ENCODE measurements at places on chromosomes 2 and 18.

- DNase-seq: no peak
Observed at GRCh38 chr2:192035731-192036442, 158.8 kb downstream of the TMEFF2 start.

GRCh38 chr18:13451213-13451540, 232.6 kb downstream of the LDLRAD4 start:
- DNase-seq: no peak

- no peak for DNase-seq
Observed at GRCh38 chr2:235229236-235229635, 264.6 kb upstream of the AGAP1 start.

- DNase-seq: no peak
Observed at GRCh38 chr2:176297737-176298136, 28.5 kb downstream of the MTX2 start.

DNA sequence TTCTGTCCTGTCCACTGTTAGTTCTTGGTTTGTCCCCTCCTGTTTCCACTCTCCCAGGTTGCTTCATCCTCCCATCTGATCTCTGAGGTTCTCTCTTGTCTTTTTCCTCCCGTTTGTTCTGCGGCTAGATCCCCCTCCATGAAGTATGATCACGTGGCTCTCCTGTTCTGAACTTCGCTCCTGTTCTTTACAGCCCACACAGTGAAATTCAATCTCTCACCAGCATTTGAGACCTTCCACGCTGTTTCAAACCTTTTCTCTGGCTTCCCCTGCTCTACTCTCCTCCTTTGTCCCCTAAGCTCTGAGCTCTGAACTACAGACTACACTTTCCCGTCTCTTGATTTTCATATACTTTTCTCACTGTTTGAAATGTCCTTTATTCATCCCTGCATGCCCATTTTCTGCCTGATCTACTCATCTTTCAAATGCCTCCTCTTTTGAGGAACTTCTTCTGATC, 83.5 kb downstream of the OSBPL6 start:
- DNase-seq: no peak

- no peak for DNase-seq
Observed at GRCh38 chr2:241003047-241003360, 4.6 kb downstream of the SNED1 start.

- DNase-seq: no peak
Observed at GRCh38 chr18:42156281-42156680, 201.2 kb downstream of the PIK3C3 start.

- no peak for DNase-seq
Observed at GRCh38 chr2:69965756-69966445, 4.5 kb upstream of the ASPRV1 start.

DNA sequence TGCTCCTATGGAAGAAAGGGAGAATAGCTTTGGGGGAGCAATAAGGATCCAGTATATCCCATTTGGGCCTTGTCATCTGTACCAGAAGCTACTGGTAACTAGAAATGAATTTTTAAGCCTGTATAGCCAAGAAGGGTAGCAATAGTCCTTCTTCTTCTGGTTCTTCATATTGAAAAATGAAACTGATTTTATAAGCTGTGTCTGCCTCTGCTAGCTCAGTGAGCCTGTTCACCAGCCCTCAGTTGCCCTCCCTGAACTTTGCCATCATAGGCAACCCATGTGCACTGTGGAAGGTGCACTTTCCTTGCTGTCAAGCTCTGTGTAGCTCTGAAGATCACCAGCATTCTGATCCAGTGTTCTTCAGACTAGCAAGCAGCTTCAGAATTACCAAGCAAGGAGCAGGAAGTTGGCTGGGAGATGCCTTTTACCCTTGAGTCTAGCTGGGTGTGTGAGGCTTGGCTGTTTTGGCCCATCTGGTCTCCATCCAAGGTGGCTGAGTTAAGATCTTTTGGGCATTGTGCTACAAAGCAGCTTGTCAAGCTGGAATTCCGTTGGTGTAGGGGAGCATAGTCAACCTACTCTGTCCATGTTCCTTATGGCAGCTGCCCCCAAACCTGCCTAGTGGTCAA, 55.8 kb upstream of the MGAT5 start:
- no peak for DNase-seq

GRCh38 chr2:8803658-8804379, 33.6 kb downstream of the KIDINS220 start:
- no peak for DNase-seq

GRCh38 chr2:172896661-172897081, 161.0 kb downstream of the RAPGEF4 start:
- no peak for DNase-seq

- DNase-seq: no peak
Observed at GRCh38 chr2:145197944-145198343, 678.0 kb upstream of the ZEB2 start.

DNA sequence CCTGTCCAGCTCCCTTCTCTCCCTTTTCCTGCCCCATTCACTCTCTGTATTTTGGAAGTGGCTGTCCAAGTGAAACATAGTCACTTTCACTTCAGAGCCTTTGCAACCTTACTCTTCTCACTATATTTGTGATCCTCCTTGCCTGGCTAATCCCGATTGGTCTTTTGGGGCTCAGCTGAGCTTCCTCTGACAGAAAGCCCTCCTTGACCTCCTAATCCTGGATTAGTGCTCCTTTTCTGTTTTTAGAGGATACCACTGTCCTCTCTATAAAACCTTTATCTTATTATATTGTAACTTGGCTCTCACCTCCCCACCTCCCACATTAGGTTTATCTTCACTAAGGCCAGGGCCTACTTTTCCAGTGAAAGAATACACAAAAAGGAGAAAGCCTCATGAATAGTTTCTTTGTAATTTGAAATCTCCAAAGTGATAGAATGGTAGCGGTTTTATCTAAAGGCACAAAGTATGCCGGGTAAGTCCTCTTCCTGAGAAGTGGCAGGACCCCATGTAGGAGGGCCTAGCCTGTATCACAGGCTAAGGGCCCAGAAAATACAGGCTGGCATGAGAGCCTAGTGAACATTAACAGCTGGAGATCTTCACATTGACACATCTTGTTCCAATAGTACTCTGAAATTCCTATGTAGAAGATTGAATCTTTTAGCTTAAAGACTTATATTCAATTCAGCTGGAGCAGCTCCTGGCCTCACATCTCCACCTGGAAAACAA, 83.1 kb upstream of the GAREM1 start:
- no peak for DNase-seq

DNA sequence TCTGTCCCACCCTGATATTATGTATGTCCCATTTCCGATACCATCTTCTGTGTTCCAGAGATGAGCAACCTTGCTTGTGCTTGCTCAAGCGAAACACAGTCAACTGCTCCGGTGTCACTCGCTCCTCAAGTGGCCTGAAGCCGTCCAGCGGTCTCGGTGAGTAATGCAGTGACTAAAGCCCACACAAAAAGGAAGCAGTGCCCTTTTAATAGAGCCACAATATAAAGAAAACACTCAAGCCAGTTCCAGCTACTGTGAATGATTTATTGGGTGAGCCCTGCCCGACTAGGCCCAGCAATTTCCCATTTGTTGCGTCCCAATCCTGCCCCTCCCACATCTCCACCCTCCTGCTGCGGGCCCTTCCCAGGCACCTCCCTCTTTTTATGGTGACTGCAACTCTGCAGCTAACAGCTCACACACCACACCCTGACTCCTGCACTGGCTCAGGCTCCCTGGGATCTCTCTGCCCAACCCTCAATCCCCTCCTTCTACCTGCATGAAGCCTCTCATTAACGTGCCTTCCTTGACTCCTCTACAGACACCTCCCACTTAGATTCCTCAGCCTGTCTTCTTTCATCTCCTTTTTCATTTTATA, 44.2 kb upstream of the DSC1 start:
- no peak for DNase-seq

GRCh38 chr2:102518170-102518569, 45.1 kb downstream of the SLC9A4 start:
- no peak for DNase-seq

DNA sequence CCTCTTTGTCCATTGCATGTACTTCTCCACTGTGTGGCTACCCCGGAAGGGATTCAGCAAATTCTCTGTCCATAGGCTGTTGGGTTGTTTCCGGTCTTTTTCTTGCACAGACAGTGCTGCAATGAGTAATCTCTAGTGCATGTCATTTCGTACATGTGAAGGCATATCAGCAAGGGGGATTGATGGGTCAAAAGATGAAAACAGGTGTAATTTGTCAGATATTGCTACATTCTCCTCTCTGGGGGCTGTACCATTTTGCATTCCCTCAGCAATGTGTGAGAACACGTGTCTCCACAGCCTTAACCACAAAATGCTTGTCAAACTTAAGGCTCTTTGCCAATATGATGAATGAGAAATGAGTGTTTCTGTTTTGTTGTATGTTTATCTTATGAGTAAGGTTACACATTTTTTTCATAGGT, 60.5 kb downstream of the KLHL29 start:
- no peak for DNase-seq

- DNase-seq: no peak
Observed at GRCh38 chr2:13093416-13093991, 376.8 kb downstream of the TRIB2 start.

- DNase-seq: no peak
Observed at GRCh38 chr2:29218071-29218470, 102.9 kb downstream of the CLIP4 start.

- no peak for DNase-seq
Observed at GRCh38 chr2:223416815-223417610, 185.1 kb downstream of the SCG2 start.

GRCh38 chr2:112181571-112182290, 43.5 kb downstream of the FBLN7 start:
- DNase-seq: no peak

GRCh38 chr18:69261406-69261805, 139.3 kb upstream of the DOK6 start:
- no peak for DNase-seq

DNA sequence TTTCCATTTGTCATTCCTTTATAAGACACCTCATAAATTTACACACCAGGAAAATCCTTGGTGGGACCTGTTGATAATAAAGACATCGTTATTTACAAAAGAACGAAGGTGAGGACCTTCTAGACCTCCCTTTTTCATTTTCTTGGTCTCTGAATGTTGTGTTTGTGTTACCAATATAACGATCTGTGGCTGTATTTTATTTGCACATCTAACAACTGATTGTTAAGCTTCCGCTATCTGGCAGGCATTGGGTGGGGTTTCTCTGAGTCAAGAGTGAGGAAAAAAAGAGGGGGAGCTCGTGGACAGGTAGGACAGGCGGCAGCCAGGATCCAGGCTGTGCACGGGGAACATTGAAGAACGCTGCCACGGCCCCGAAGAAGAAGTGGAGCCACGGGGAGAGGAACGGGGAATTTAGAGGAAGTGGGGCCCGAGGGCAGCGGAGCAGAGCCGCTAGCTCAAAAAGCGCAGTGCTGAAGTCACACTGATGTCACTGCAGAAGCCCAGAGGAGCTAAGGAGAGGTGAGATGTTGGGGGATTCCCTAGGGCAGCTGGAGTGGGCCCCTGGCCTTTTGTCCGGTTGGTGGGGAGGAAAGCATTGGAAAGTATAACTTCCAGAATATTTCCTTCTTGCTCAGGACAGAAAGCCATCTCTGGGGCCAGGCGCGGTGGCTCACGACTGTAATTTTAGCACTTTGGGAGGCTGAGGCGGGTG, 20.9 kb upstream of the DNMT3A start:
- no peak for DNase-seq

GRCh38 chr2:129400826-129401225, 578.6 kb upstream of the RAB6C start:
- DNase-seq: no peak

- no peak for DNase-seq
Observed at GRCh38 chr2:221085936-221086335, 486.2 kb downstream of the EPHA4 start.

DNA sequence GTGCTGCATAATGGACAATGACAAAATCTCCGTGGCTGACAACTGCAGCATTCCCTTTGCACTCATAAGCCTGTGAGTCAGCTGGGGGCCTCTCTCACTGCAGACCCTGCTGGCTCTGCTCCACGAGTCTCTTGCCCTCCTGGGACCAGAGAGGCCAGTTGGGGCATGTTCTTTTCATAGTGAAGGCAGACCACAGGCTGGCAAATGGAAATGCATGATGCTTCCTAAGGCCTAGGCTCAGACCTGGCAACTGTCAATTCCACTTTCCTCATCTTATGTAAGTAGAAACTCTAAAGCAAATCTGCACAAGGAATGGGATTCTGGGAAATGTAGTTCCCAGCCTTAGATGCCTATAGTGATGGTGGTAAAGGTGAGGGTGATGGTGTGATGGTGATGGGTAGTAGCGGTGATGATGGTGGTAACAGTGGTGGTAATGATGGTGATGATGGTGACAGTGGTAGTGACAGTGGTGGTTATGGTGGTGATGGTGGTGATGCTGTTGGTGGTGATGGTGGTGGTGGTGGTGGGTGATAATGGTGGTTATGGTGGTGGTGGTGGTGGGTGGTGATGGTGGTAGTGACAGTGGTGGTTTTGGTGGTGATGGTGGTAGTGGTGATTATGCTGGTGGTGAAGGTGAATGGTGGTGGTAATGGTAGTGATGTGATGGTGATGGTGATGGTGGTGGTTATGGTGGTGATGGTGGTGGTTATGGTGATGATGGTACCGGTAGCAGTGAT, 185.8 kb upstream of the ARL4C start:
- no peak for DNase-seq

- no peak for DNase-seq
Observed at GRCh38 chr2:242027676-242028450, 158.3 kb downstream of the RTP5 start.

GRCh38 chr2:77642339-77642738, 120.2 kb upstream of the LRRTM4 start:
- no peak for DNase-seq

GRCh38 chr2:225668606-225669266, 269.2 kb downstream of the NYAP2 start:
- DNase-seq: no peak

- no peak for DNase-seq
Observed at GRCh38 chr2:204545861-204546735, 823 bp downstream of the PARD3B start.

DNA sequence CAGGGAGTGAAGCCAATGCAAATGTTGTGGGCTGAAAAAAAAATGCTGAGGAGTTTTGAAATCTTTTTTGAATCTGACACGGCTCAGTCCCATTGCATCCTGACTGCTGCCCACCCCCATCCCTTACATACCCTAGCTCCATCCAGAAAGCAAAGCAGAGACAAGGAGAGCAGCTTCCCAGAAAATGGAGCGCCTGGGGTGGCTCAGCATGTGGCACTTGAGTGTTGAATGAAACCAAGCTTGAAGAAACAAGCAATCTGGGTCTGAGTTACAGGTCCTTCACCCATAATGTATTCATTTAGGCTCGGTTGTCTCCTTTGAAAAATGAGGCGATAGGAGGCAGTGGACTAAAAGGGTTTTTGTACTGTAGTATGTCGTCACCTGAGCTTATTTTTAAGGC, 244.2 kb upstream of the ACVR2A start:
- no peak for DNase-seq

- DNase-seq: no peak
Observed at GRCh38 chr2:138779406-138779780, 797 bp downstream of the NXPH2 start.

DNA sequence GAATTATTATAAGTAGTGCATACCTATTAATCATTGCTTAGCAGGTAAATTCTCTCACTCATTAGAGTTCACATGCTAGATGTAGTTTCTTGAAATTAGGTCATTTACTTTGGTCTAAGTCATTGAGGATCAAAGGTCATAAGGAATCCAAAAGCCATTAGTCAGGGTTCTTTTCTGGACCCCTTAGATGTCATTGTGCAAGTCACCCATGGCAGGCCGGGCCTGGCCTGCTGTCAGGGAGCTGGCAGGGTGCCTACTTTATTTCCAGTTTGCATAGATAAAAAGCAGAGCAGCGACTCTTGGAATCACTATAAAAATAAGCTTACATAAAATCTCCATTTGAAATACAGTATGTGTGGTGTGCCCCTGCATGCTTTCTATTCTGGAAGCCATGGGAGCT, 91.3 kb downstream of the MEIS1 start:
- DNase-seq: no peak

- DNase-seq: no peak
Observed at GRCh38 chr2:222671259-222672067, at the start of gene MOGAT1. MOGAT1 (plus strand) TSS chr2:222671658; CDS start chr2:222671786, 128 bp downstream.
